ENCODE measurements at places on chromosomes 11 and 22.

DNA sequence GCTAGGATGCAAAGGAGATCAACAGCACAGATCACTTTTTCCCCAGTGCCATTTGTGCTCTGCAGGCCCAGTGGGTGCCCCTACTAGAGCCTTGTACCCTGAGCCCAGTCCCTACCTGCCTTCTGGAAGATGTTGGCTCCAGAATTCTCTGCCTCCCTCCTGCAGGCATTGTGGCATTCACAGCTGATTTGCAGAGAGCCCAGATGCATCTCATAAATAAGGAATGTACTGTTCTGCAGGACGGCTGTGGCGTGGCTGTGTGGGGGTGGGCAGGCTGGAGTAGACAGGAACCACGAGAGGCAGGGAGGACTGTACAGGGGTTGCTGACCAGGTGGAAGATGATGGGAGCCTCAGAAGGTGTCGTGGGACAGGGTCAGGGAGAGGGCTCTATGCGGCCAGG, 11.2 kb upstream of the MIAT start:
- DNase-seq, result no peak

GRCh38 chr11:44998051-44998450, 47.4 kb upstream of the TP53I11 start:
- no peak for DNase-seq

GRCh38 chr11:96207459-96208449, 135.2 kb downstream of the MAML2 start:
- no peak for DNase-seq

DNA sequence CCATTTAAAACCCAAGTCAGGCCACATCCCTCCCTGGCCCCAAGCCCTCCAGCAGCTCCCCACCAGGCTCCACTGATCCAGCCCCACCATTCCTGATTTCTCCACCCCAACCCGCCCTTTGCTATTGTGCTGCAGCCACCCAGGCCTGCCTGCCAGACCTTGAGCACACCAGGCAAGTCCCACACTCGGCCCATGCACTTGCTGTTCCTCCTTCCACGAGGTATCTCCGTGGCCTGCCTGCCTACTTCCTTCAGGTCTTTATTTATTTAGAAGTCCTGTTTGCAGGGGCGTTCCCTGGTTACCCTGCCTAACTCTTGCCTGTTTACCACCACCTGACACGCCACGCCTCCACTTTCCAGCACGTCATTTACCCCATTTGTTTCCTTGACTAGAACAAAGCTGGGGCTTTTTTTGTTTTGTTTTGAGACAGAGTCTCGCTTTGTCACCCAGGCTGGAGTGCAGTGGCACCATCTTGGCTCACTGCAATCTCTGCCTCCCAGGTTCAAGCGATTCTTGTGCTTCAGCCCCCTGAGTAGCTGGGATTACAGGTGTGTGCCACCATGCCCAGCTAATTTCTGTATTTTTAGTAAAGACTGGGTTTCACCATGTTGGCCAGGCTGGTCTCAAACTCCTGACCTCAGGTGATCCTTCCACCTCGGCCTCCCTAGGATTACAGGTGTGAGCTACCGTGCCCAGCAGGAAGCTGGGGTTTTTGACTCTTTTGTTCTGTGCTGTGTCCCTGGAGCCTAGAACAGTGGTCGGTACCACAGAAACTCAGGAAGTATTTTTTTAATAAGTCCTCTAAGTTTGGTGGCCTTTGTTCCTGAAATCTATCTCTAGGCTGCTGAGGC, 6.7 kb downstream of the CENPM start:
- peak; percentile 77 for DNase-seq

DNA sequence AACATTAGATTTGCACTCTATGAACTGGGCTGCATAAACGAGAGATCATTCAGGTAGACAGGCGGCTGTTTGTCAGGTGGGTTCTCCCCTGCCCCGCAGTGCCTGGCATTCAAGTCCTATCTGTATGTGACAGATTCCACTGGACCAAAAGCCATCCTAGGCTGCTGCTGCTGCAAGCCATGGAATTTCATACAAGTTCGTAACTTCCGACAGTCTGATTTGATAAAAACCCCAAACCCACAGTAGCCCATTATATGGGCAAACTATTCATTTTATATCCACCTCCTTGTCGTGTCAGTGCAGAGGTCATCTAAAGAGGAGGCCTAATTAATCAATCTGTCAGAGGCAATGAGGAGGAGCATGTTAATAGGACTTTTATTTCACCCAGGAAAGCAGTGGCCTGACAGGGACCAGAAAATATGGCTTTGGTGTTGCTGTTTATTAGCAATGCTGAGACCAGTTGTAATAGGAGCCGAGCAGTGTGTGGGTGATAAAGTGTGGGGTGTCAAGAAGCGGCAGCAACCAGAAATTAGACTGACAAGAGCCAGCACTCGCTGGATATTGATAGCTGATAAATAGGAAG, 124.2 kb downstream of the ARL14EP start:
- no peak for DNase-seq

GRCh38 chr11:26319906-26320305, 12.0 kb upstream of the ANO3 start:
- DNase-seq, result no peak

- DNase-seq, result no peak
Observed at GRCh38 chr11:71293961-71294782, 41.8 kb upstream of the SHANK2 start.

- DNase-seq, result no peak
Observed at GRCh38 chr11:91978747-91979146, 245.9 kb upstream of the FAT3 start.

- no peak for DNase-seq
Observed at GRCh38 chr22:42074132-42074811, at the start of gene PHETA2. PHETA2 (plus strand) TSS chr22:42074248; CDS start chr22:42077294, 3,046 bp downstream.

DNA sequence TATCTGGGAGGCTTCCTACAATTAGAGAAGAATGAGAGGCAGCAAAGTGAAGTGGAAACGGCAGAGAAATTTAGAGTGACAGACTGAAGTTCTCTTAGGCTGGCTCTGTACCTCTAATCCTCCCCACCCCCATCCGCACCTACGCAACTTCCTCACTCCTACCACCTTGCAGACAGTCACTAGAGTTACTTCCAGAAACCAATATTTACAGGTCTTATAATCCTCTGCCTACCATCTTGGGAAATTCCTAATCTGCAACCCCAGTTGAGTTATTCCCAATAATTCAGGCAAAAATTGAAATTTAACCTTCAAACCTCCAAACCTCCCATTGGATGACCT, 71.7 kb downstream of the PAK1 start:
- DNase-seq, result no peak

- no peak for DNase-seq
Observed at GRCh38 chr11:125624756-125625213, at the start of gene CHEK1. CHEK1 (plus strand) TSS chr11:125625163; CDS start chr11:125626769, 1,606 bp downstream.
